ENCODE measurements at places on chromosomes 5 and 9.

GRCh38 chr9:83043597-83043996 lies 19.3 kb downstream of the RASEF start:
- no peak for DNase-seq

DNA sequence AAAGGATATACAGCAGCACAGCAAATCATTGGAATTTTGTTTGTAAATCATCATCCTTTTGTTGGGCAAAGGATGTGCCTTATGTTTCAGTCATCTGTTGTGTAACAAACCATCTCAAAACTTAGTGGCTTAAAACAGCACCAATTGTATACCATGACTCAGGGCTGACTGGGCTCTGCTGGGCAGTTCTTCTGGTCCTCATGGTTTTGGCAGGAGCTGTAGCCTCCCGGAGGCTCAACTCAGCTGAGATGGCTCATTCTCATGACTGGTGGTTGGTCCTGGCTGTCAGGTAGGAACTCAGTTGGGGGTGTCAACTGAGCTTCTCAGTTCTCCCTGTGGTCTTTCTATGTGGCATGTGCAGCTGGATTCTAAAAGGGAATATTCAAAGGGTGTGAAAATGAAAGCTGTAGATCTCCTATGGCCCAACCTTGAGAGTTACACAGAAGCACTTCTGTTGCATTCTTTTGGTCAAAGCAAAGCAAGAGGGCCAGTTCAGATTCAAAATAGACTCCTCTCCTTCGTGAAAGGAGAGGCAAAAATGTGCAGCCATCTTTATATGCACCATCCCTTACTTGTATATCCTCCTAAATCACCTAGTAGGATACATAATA lies 39.1 kb upstream of the CPEB4 start:
- DNase-seq = no peak

GRCh38 chr9:113131689-113132151 lies 19.1 kb upstream of the SLC31A2 start:
- peak; percentile 45 for DNase-seq

GRCh38 chr9:129895376-129896268 lies 60.4 kb downstream of the USP20 start:
- DNase-seq = no peak

DNA sequence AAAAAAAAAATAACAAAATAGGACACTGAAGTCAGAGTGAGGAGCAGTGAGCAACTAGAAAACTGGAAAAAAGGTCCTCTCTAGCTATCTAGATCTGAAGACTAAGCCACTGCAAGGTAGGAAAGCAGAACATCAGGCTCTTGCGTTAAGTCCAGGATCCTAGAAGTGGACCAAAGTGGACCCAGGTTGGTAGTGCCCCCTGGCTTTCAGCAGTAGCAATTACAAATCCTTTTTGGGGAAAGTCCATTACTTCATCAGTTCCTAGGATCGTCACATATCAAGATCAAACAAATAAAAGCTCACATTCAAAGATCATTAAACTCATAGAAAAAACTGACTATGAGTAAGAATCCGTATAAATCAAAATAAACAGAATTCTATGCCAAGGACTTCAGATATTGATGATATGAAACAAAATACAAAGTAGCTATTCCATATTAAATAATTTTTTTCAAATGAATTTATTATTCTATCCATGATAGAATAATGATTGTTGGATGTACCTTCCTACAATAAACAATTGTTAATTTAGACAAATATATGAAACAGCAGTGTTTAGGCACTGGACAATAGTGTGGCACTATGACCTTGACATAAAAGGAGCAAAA lies 6.5 kb upstream of the RICTOR start:
- peak; percentile 71 for DNase-seq

DNA sequence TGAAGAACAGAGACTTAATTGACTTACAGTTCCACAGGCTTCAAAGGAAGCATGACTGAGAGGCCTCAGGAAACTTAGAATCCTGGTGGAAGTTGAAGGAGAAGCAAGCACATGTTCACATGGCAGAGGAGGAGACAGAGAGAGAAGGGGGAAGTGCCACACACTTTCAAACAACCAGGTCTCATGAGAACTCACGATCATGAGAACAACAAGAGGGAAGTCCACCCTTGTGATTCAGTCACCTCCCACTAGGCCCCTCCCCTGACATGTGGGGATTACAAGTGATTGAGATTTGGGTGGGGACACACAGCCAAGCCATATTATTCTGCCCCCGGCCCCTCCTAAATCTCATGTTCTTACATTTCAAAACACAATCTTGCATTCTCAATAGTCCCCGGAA lies 19.5 kb downstream of the NR3C1 start:
- no peak for DNase-seq

DNA sequence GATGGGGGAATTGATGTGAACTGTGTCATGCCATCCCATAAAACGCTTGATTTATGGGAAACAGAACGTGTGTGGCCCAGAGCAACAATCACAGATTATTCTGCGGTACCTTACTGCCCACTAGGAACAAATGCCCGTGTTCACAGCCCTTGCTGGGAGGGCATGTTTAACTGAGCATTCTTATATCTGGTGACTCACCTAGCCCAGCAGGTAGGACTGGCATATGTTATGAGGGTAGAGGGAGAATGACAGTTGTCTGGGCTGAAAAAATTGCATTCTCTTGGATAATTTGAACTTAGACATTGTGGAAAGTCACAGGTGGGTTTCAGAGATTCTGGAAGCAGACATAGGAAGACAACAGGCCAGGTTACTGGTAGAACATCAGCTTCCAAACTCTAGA lies 460.6 kb downstream of the DMRT2 start:
- DNase-seq = no peak

DNA sequence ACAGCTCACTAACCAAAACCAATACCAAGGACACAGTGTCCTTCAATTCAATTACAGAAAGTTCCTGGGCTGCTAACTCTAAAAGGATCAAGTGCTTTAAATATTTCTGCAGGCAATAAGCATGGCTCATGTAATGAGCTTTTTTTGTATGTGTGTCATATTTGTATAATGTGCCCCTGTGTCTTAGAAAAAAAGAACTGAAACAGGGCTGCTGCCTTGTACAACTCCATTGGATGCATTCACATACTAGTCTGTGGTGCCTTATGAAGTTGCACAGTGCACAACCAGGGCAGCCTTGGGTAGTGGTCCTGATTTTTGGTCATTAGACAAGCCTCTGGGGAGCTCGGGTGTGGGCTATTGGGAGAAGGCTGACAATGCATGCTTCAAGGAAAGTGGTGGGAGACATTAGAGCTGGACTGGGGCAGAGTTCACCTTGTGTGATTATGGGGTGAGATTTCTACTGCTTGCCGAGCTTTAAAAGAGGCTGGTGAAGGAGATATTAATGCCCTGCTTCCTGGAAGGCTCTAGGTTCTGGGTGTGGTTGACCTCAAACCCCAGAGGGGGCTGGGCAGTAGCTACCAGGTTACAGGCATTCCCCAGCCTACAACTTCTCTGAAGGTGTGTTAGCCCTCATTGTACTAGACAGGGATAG lies 3.6 kb upstream of the CPEB4 start:
- peak; percentile 53 for DNase-seq

DNA sequence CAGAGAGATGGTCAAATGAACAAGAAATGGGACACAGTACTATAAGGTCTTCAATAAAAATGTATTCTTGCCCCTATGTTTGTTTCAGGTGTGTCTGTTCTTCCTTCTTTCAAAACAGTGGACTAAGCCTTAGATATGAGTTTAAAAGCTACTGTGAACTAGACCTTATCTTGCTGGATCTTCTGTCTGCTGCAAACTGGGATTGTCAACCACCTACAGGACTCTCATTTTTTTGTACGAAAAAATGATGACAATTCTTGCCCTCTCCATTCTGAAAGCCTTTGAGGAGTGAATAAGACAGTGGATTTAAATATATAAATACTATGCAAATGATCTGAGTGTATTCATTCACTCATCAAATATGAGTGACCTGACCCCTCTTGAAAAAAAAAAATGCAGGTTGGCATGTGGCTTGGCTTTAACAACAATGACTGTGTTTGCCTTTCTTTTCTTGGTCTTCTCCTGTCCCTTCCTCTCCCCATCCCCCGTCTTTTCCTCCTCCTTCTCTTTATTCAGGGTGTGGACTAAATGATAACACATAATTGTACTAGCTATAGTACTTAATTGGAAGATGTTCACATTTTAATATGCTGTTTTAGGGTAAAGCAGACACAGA lies 235.5 kb upstream of the TRIM32 start:
- no peak for DNase-seq

DNA sequence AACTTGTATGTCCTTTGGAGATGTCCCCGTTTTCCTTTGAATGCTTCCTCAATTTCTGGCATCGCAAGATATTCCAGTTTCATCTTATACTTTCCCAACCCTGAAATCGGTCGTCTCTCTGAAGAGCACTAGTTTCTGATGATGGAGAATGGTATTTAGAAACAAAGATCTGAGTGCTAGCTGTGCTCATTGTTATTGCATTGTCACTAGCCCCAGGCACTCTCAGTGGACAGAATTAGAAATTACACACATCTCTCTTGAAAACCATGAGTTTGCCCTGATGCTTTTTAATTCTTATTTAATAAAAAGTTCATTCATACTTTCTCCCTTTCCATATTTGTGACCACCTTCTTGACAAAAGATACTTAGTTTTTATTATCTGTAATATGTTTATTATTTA lies 67.7 kb downstream of the C9orf152 start:
- no peak for DNase-seq

DNA sequence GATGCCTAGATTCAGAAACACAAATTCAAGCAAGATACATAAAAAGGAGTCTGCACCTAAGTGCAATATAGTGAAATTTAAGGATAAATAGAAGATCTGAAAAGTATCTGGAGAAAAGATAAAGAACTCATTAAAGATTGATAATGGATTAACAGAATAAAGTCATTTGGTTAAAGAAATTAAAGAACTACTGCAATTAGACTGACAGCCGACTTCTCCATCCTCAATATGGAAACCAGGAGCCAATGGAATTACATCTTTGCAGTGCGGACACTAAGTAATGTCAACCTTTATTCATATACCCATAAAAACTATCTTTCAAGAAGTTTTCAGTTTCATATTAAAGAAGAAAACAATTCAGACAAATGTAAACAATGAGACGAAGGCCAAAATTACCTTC lies 81.0 kb downstream of the MRPL36 start:
- DNase-seq = peak; percentile 25

DNA sequence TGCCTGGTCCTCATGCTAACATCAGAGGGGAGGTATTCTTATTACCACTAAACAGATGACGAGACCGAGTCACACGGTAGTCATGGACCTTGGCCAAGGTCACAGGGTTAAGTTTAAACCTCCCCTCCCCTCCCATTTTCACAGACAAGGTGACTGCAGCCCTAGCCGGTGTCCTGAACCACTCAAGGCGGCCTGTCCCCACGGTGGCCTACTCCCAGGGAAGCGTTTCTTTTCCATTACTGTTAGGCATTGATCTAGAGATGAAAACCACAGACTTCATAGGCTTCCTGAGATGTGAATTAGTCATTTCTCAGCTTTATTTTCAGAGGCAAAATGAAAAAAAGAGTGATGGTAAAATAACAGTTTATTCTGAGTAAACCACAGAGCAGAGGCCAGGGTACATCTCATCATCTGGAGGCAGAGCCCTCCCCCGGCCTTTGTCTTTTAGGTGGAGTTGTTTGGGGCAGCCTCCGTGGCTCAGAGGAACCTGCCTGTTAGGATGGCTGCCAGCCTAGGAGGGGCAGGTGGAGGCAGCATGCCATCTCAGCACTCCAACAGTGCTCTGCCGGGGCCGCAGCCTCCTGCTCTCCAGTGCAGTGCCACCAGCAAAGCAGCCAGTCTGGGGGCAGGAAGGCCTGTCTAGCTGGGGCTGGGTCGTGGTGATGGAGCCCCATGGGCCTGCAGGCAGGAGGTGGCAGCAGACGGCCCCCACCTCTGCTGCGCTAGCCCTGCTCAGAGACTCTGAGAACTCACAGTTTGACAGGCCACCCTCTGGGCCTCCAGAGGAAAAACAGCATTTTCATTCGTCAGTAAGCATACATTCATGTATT lies 71.2 kb downstream of the RAPGEF1 start:
- DNase-seq = no peak

- no peak for DNase-seq
Measured at GRCh38 chr5:68519143-68519542, 303.6 kb downstream of the PIK3R1 start.

- no peak for DNase-seq
Measured at GRCh38 chr5:142122121-142122520, 13.5 kb downstream of the NDFIP1 start.

DNA sequence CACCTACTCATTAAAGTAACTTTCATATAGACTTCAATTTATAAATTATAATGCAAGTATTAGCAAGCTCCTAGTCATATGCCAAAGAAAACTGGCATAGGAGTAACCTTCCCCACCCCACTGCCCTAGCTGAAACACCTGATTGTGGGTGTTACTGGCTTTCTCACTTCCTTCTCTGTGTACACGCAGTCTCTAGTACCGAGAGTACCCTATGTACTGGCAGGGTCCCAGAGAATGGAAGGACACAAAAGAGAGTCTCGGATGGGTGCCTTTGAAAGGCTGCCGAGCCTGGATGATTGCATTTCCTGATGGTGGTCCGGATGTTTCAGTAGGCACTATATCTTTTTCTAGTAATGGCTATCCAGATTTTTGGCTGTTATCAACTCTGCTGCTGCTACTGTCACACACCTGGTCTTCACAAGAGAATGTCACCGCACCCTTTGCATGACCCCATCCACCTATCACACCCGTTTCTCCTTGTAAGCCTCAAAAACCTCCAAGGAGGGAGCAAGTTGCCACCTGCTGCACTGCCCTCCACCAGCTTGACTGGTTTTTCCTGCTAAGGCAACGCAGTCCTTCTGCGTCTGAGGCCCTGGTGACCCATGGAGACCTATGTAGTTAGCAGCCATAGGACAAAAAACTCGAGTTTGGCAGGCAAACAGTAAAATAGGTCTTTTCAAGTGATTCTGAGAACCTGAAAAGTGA lies 53.8 kb upstream of the CLINT1 start:
- DNase-seq = peak; percentile 82

GRCh38 chr5:31574772-31575171 lies 42.7 kb downstream of the C5orf22 start:
- no peak for DNase-seq

- no peak for DNase-seq
Measured at GRCh38 chr5:126003309-126003708, 419.9 kb upstream of the GRAMD2B start.

DNA sequence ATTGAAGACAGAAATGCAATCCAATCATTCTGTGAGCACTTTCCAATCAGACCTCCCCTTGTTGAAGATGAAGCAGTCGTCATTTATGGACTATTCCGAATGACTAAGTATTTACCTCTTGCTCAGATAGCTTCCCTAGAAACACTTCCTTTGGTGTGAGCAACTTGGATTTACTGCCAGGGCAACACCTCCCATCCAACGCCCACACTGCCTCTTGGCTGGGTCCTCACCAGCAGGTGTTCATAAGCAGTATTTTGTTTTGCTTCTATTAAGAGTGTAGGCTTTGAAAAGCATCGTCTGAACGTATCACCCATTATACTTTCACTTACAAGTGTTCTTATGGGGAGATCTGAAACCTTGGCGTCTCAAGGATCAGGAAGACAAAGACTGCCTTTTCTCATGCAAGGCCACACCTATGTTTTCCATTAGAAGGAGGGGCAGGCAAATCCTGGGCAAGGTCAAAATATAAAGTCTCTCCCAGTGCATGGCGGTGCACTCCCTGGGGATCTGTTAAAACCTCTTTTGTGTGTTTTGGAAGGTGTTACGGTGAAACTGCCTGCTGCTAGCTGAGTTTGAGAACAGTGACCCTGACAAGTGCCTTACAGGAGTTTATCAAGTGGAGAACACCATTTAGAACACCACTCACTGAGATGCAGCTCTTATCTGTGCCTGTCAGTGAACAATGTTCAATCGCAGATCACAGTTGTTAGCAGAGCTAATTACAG lies 10.6 kb upstream of the MARCHF3 start:
- peak; percentile 71 for DNase-seq

Measured in HT-29 (cell line).